Mesothelial cell of epicardium (in vitro differentiated cells): ENCODE measurements at places on chromosomes 2 and 18. TPM values are rescaled to one million over a fixed set of nuclear protein-coding genes. Genes with fewer than 3 reads are reported as not detected.

DNA sequence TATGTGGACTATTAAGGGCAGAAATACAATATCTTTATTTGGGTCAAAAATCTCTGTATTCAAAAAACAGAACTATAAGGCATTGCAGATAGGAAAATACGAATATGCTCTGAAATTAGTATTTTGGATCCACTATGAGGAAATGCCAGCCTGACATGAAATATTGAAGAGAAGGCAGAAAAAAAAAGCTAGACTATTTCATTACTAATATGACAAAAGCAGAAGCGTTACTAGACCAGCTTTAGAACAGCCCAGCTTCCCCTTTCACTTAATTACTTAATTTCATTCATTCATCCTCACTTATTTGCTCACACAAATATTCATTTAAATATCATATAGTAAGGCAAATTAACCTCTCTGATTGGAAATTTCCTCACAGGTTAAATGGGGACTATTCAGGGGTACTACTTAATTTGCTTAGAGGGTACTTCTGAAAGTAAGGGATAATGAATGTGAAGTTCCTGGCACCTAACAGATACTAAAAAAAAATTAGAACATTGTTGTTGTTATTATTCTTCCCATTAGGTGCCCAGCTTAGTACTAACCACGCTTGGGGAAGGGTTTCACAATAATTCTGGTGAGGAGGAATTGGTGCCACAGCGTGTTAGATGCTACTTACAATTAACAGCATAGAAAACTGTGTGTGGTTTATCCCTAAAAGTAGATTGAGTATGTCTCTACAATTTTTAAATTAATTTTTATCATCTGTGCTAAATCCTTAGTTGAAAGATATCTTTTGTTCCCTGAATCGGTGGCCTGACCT is 71.1 kb upstream of the CTLA4 start:
- no peak overlapping the region for H3K27ac ChIP-seq
- no peak for DNase-seq
- no peaks in the 10 kb centered on the region for H3K36me3 ChIP-seq

The TRABD2A gene
- total RNA-seq = 0.45 to 0.55 TPM (median 0.45 TPM) in 3 replicates

GRCh38 chr2:216081012-216081411 is 597 bp downstream of the PECR start:
- no peaks in the 10 kb centered on the region for H3K36me3 ChIP-seq
- H3K4me1 ChIP-seq = peaks cover 22% of the 10 kb centered on the region
- peaks cover 6% of the 10 kb centered on the region for H3K27me3 ChIP-seq
- peak overlapping the region; percentile 28 for H3K27ac ChIP-seq

GRCh38 chr2:161312996-161313395 is 4.8 kb downstream of the PSMD14 start:
- H3K27ac ChIP-seq = no peak overlapping the region
- H3K4me3 ChIP-seq = no peak overlapping the region
- peaks cover 13% of the 10 kb centered on the region for H3K4me1 ChIP-seq
- no peak for DNase-seq
- H3K27me3 ChIP-seq = no peaks in the 10 kb centered on the region

The SP9 gene
- 1.1 to 1.4 TPM (median 1.3 TPM) in 3 replicates for total RNA-seq

DNA sequence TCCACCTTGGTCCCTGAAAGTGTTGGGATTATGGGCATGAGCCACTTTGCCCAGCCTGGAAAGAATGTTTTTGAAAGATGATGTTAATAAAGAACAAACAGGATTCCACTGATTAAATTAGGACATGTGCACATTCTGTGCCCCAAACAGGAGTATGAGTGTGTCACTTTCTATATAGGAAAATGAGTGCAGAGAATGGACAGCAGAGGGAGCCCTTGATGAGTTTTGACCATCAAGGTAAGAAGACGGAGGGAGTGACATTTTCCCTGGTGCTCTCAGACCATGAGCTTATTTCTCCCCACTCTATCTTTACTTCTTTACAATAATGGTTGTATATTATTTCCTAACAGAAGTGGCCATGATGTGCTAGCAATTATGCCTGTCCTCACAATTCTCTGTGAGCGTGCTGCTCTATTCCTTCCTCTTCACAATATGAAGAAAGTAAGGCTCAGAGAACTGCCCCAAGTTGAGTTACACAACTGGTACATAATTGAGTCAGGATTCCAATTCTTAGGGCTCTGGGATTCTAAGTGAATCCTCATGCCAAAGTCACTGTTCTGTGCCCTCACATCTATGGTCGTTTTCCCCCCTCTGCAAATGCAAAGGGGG is 20.6 kb downstream of the RPL37A start:
- peaks cover 12% of the 10 kb centered on the region for H3K4me1 ChIP-seq
- H3K27ac ChIP-seq = peak overlapping the region; percentile 39
- H3K27me3 ChIP-seq = no peaks in the 10 kb centered on the region
- peaks cover 4% of the 10 kb centered on the region for H3K36me3 ChIP-seq

- peaks cover 9% of the 10 kb centered on the region for H3K4me1 ChIP-seq
- no peaks in the 10 kb centered on the region for H3K27me3 ChIP-seq
- no peak for DNase-seq
- H3K4me3 ChIP-seq = no peak overlapping the region
Measured at GRCh38 chr2:166229678-166230023, 101.8 kb upstream of the SCN1A start.

DNA sequence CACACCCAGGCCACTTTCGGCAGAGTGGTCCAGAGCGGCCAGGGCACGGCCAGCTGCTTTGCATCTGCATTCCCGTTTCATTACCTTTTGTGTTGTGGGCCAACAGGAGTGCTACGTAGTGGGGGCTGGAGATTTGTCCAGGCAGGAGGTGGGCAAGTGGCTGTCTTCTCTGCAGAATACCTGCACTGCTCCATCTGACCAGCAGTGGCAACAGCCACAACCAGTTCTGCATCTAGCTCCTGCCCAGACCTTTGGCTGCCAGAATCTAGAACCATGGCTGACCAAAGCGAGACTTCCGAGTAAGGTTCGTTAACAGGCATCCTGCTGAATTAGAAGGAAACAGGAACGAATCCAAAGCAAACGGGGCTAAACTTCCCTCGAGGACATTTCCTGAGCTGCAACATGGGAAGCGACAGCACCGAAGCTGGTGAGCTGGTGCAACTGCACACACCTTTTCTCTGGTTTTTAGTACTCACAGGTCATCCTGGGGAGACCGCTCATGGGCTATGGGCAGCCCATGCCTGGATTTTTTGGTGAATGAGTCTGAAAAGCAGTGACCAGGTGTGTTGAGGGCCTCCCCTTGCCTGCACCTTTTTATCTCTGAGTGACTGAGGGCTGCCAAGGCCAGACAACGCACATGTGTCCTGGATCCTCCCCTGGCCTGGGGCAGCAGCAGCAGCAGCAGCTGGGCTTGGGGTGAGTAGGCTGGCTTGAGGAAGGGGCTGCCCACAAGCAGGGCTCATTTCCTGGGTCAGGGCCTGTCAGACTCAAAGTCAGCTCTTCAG is 10.5 kb downstream of the GDF7 start:
- no peak overlapping the region for H3K27ac ChIP-seq
- H3K27me3 ChIP-seq = peaks cover 33% of the 10 kb centered on the region
- peaks cover 11% of the 10 kb centered on the region for H3K36me3 ChIP-seq
- H3K4me3 ChIP-seq = no peak overlapping the region
- no peak for DNase-seq

- no peaks in the 10 kb centered on the region for H3K4me1 ChIP-seq
- no peak for DNase-seq
- no peak overlapping the region for H3K4me3 ChIP-seq
Measured at GRCh38 chr18:80075940-80076339, 33.1 kb upstream of the ADNP2 start.

- no peak overlapping the region for H3K27ac ChIP-seq
- no peaks in the 10 kb centered on the region for H3K4me1 ChIP-seq
- H3K36me3 ChIP-seq = peaks cover 34% of the 10 kb centered on the region
Measured at GRCh38 chr2:233261819-233262555, 10.5 kb downstream of the ATG16L1 start.

GRCh38 chr2:28166956-28167355 is 225.7 kb upstream of the FOSL2 start:
- peaks cover 28% of the 10 kb centered on the region for H3K4me1 ChIP-seq
- no peaks in the 10 kb centered on the region for H3K36me3 ChIP-seq
- H3K4me3 ChIP-seq = no peak overlapping the region
- H3K27ac ChIP-seq = no peak overlapping the region

- peaks cover 4% of the 10 kb centered on the region for H3K27me3 ChIP-seq
- H3K4me1 ChIP-seq = peaks cover 11% of the 10 kb centered on the region
- H3K36me3 ChIP-seq = no peaks in the 10 kb centered on the region
- DNase-seq = no peak
Measured at GRCh38 chr2:38529208-38529607, 73.5 kb downstream of the HNRNPLL start.
